Lung (tissue), 17 donors: ENCODE measurements at places on chromosomes 3 and 15.
A peak's percentile ranks its signal among the peaks of the same experiment; 100 is the strongest.

GRCh38 chr15:55872471-55872870 is 120.9 kb downstream of the NEDD4 start:
- no peaks in the 10 kb centered on the region for H3K4me1 ChIP-seq
- H3K27me3 ChIP-seq = no peaks in the 10 kb centered on the region
- H3K27ac ChIP-seq = no peak overlapping the region
- no peak overlapping the region for H3K4me3 ChIP-seq
- no peak for DNase-seq

DNA sequence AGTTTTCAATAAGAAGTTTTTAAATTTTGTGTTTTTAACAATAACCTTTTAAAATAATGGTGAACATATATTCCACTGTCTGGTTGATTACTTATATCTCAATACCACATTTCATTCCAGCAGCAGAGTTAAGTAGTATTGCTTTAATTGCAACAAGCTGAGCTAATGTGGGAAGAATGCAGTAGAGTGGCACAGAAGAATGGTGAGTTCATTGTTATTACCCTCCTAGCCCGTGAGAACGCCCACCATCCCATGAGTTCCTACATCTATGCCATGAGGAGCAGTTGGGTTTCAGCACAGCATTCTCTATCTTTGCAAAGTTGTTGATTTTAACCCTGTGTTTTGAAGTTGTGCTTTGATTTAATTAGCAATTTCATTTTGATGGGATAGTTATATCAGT is 17.8 kb upstream of the NR2E3 start:
- H3K27me3 ChIP-seq = no peaks in the 10 kb centered on the region
- peak; percentile 50 for DNase-seq
- H3K27ac ChIP-seq = no peak overlapping the region
- no peaks in the 10 kb centered on the region for H3K36me3 ChIP-seq

GRCh38 chr3:66041116-66041515 is 2.4 kb upstream of the MAGI1 start:
- no peaks in the 10 kb centered on the region for H3K36me3 ChIP-seq
- no peak overlapping the region for H3K4me3 ChIP-seq
- H3K4me1 ChIP-seq = peaks cover 19% of the 10 kb centered on the region
- no peak overlapping the region for H3K27ac ChIP-seq
- DNase-seq = no peak

- no peaks in the 10 kb centered on the region for H3K36me3 ChIP-seq
- H3K27me3 ChIP-seq = no peaks in the 10 kb centered on the region
- no peak for DNase-seq
- no peak overlapping the region for H3K4me3 ChIP-seq
Observed at GRCh38 chr15:62269504-62269903, 104.4 kb upstream of the C2CD4B start.

GRCh38 chr3:42612217-42612616 is 11.7 kb downstream of the NKTR start:
- peaks cover 4% of the 10 kb centered on the region for H3K4me1 ChIP-seq
- H3K27me3 ChIP-seq = no peaks in the 10 kb centered on the region
- H3K36me3 ChIP-seq = peaks cover 7% of the 10 kb centered on the region

DNA sequence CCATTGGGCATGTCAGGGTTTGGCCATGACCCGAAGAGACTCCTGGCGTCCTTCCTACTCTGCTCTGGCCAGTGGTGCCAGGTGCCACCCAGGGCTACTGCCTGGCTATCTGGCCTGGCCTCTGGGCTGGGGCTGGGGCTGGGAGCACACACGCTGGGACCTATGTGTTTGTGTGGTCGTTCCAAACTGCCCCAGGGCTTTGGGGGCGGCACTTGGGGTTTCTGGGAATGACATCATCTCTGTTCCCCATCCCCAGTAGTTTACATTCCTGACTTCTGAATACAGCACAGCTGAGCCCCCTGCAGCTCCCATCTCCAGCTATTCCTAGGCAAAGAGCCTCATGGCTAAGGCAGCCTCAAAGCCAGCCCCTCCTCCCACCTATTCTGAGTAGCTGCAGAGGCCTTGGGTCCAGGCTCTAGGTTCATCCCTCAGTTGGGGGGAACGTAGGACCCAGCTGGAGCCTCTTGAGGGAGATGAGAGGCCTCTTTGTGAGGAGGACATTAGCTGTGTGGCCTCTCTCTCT is 24.3 kb downstream of the PLEKHO2 start:
- peak overlapping the region; percentile 24 for H3K27ac ChIP-seq
- no peak for DNase-seq
- no peak overlapping the region for H3K4me3 ChIP-seq
- H3K4me1 ChIP-seq = no peaks in the 10 kb centered on the region

- no peaks in the 10 kb centered on the region for H3K4me1 ChIP-seq
- no peak overlapping the region for H3K27ac ChIP-seq
- H3K4me3 ChIP-seq = no peak overlapping the region
- DNase-seq = no peak
- no peaks in the 10 kb centered on the region for H3K36me3 ChIP-seq
Observed at GRCh38 chr3:23589602-23590001, 216.2 kb upstream of the UBE2E1 start.
